ENCODE measurements at places on chromosomes 13 and 19.

GRCh38 chr13:110816500-110816899 lies 98.4 kb downstream of the ANKRD10 start:
- DNase-seq, result no peak

- no peak for DNase-seq
These were observed 12.4 kb downstream of the POSTN start for GRCh38 chr13:37586164-37586563.

- no peak for DNase-seq
These were observed 2.0 kb upstream of the JUNB start for GRCh38 chr19:12789098-12789903.

DNA sequence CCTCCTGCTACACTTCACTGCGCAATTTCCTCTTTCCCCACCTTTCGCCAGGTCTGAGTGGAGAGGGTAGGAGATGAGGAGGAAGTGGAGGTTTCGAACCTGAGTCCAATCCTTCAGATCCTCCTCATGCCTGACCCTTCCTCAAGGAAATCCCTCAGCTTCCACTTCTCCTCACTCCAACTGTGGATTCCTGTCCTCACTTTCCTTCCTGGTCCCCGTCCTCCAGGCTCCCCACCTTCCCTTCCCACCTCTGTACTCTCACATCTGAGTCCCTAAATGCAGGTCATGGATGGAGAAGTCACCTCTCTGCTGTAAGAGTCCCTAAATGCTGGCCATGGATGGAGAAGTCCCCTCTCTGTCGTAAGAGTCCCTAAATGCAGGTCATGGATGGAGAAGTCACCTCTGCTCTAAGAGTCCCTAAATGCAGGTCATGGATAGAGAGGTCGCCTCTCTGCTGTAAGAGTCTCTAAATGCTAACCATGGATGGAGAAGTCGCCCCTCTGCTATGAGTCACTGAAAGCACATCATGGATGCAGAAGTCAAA lies 3.1 kb downstream of the TMEM86B start:
- no peak for DNase-seq

- DNase-seq, result no peak
These were observed 399.6 kb downstream of the LMO7 start for GRCh38 chr13:76035711-76036110.

DNA sequence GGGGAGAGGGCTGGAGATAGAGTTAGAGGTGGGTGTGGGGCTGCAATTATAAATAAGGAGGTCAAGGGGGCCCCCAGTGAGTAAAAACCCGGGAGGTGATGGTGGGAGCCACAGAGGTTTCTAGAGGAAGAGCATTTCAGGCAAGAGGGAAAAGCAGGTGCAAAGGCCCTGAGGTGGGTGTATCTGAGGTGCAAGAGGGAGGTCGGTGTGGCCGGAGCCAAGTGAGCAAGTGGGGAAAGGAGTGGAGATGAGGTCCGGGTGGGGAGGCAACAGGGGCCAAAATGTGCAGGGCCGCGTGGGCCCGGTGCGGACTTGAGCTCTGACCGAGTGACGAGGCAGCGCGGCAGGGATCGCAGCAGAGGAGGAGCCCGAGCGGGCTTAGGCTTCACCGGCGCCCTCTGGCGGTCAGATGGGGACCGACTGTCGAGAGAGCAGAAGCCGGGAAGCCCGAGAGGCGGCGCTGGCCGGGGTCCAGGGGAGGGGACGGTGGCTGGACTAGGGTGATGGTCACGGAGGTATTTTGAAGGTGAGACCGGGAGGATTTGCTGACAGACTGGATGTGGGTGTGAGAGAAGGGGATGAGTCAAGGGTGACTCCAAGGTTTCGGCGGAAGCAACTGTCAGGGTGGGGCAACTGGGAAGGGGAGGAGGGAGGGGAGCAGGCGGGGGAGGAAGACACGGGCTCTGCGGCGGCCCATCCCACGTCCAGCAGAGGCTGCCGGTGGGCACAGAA lies 17.7 kb upstream of the SPACA4 start:
- DNase-seq, result no peak

DNA sequence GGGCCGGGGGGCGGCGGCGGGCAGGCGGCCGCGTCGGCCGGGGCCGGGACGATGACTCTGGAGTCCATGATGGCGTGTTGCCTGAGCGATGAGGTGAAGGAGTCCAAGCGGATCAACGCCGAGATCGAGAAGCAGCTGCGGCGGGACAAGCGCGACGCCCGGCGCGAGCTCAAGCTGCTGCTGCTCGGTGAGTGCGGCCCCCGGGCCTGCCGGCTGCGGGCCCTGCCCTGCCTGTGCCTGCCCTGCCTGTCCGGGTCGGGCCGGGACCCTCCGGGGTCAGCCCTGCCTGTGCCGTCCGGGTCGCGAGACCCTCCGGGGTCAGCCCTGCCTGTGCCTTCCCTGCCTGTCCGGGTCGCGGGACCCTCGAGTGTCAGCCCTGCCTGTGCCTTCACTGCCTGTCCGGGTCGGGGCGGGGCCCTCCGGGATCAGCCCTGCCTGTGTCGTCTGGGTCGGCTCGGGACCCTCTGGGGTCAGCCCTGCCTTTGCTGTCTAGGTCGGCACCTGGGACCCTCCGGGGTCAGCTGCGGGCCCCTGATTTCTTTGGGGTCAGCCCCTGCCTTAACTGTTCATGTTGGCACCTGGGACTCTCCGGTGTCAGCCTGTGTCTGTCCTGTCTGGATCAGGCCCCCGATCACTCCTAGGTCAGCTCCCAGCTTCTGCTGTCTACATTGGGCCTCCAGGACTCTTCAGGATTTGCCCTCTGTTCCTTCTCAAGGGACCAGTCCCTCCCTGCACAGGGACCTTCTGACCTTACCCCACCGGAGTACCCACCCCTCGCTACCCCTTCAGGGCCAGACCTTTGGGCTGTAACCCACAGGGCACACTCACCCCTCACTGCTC lies 659 bp downstream of the GNA11 start:
- no peak for DNase-seq

DNA sequence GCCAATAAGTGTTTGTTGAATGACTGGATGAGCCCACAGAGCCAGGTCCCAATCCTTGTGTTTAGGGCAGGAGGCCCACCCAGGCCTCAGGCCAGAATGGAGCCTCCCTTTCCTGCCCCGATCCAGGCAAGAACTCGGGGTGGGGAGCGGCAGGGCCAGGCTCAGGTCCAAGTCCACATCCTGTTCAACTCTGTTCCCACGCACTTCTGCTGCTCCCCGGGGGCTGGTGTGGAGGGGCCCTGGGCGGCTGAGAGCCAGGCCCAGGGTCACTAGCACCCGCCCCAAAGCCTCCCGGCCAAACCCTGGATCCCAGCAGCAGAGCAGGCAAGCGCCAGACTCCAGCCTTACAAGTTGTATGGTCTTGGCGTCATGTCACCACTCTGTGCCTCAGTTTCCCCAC lies 8.0 kb downstream of the ANGPTL8 start:
- DNase-seq, result no peak

GRCh38 chr19:37218592-37218935 lies 550 bp downstream of the ZNF383 start:
- no peak for DNase-seq

DNA sequence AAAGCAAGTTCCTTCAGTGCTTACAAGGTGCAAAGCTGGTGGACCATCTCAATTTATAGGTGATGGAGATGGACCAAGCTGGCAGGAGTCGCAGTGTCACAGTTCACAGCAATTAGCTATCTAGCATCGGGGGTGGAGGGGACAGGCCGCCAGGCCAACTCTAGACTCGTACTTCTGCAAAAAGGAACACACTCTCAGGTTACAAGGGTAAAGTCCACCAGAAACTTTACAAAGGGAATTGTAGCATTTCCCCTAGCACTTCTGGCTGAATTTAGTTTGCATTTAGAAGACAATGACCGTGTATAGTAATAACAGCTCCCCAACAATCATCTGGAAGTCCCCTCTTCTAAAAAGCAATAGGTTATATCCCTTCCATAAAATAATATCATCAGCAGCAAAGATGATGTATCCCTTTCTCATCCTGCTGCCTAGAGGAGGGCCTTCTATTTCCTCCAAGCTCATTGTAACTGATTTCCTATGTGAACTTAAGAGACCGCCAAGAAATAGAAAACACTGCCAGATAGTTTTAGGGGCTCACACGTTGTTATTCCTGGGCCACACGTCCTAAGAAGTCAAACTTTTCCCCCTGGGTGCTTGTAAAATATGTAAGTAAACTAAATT lies 8.5 kb upstream of the DOCK9 start:
- DNase-seq, result no peak

DNA sequence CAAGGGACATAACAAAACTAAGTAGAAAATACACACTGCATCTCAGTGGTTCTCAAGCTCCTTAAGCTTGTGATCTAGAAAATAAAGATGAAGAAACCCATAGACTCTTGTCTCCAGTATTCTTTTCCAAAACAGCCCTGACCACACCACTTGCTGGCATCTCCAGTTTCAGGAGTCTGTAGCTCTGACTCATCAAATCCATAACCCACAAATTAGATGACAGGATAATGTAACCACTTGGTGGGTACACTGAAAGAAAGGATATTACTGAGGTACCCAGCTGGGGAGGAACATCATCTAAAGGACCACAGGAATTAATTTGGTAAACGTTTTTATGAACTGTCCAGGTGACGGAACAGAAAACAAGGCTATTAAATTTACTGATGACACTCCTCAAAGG lies 214.7 kb downstream of the VWA8 start:
- peak; percentile 50 for DNase-seq

DNA sequence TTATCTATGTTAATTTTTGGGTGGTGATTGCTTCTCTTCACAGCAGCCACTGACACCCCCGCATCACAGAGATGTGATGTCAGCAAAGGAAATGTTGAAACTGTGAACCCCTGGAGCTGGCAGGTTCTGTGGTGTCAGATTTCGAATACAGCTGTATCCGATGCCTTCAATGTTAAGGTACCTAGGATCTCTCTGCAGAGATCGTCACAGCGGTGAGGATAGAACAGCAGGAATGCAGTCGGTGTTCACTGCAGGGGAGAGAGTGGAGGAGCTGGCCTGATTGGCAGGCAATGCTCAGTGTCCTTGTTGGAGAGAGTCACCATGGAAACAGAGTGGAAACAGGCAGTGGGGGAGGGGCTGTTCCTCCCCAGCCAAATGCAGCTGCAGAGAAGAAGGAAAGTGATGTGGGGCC lies 79.5 kb upstream of the ZNF835 start:
- no peak for DNase-seq

DNA sequence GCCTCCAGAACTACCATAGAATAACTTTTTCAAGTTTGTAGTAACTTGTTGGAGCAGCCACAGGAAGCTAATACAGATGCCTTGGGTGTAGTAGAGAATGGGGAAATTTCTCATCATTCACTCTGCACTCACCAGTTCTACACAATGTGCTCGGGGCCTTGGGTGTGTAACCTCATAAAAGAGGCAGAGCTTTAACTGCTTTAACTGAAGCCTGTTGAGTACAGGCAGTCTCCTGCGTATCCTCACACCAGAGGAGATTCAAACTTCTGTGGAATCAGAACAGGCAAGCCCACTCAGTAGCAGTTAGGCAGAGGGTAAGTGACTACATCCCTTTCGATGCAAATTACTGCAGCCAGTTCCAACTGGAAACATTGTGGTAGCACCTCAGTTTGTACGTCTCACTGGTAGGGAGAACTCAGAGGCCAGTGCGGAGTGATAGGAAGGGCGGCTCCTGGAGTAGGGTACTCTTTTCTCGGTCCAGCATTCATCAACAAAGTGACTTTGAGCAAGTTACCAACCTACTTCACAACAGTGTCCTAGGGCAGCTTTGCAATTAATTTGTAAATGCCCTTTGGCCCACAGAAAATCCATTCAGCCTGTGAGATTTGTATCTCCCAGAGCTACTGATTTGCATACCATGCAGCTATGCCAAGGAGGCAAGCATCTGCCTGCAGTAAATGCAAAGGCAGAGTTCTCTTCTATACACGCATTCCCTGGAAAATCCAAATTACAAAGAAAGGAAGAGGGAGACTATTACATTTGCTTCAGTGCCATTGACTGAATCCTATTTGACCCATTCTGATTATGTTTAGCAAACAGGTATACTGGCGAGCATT lies 904.3 kb downstream of the DIAPH3 start:
- DNase-seq, result no peak

GRCh38 chr13:79724348-79725103 lies 243.6 kb downstream of the NDFIP2 start:
- peak; percentile 8 for DNase-seq

- no peak for DNase-seq
These were observed 667 bp upstream of the MBNL2 start for GRCh38 chr13:97221466-97221865.

GRCh38 chr13:24218338-24218737 lies 57.8 kb downstream of the SPATA13 start:
- DNase-seq, result no peak

- no peak for DNase-seq
These were observed 8.6 kb downstream of the RXFP2 start for GRCh38 chr13:31747966-31748365.

DNA sequence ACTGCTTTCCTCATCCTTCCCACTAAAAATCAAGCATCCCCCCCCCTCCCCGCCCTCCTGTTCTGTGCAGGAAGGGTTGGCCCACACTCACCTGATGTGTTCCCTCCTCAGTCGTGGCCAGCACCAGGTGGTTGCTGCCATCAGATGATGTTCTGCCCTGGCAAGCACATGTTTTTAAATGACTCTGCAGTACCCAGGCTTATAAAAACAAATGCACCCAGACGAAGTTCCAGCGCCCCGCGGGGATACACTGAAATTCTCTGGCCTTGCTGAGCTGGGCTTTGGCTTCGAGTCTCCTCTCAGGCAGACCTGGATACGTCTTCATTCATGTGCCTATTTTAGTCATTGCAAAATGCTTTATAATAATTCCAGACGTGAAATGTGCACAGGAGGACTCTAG lies 316.3 kb downstream of the DLEU7 start:
- DNase-seq, result no peak

DNA sequence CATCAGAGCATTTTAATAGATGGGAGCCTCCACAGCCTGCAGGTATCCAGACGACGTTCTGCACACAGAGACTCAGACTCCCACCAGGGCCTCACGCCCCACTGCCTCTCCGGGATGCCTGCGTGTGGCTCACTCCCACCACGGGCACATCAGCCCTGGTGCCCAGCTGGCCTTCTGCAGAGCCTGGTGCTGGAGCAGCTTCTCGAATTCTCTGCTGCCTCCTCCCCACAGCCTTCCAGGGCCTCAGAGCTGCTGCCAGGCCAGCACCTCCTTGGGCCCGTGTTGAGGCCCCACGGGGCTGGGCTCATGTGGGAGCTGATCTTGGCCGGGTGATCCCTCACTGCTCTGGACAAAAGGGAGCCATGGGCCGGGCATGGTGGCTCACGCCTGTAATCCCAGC lies 90.9 kb downstream of the KDM4B start:
- DNase-seq, result no peak

GRCh38 chr19:976476-976875 lies 7.7 kb upstream of the WDR18 start:
- DNase-seq, result no peak

GRCh38 chr19:13164343-13165161 lies 14.3 kb downstream of the IER2 start:
- DNase-seq, result no peak

Measured in non-pigmented ciliary epithelial cell (primary cell).